ENCODE measurements at places on chromosomes 1 and 21.

- DNase-seq: peak; percentile 98
Observed at GRCh38 chr1:169893645-169894423, at the start of gene SCYL3. SCYL3 (minus strand) TSS chr1:169893896; CDS start chr1:169888840, 5,056 bp downstream.

GRCh38 chr1:36703526-36704208 is 221.0 kb upstream of the CSF3R start:
- peak; percentile 36 for DNase-seq

GRCh38 chr1:234125283-234125682 is 220.8 kb downstream of the SLC35F3 start:
- DNase-seq: peak; percentile 54

- DNase-seq: peak; percentile 26
Observed at GRCh38 chr1:113617438-113618141, 141.7 kb downstream of the PHTF1 start.

DNA sequence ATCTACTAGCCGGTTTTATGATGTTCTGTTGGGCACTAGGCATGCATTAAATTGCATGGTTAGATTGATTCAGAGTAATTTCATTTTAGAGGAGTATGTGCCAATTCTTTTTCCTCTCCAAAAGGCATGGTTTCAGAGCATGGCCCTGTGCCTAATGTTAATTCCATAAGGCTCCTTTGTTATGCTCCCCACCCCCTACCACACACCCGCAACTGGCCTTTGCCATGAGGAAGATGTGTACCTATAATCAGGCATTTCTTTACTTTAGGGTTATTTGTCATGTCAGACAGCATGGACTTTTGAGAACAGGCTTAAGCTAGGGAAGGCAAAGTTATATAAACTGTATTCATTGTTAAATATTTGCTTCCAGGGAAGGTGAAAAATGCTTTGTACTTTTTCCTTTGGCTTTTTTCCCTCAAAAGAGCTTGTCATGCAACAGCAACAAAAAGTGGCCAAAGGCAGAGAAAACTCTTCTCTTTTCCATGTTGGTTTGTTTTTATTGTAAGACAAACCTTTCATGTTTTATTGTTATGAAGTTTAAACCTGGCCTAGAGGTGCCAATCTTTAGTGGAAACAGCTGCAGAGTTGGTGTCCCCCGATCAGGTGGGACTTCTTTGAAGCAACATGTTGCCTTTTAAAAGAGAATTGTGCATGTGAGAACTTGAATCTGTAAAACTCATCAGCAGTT is 24.3 kb upstream of the NBL1 start:
- no peak for DNase-seq

DNA sequence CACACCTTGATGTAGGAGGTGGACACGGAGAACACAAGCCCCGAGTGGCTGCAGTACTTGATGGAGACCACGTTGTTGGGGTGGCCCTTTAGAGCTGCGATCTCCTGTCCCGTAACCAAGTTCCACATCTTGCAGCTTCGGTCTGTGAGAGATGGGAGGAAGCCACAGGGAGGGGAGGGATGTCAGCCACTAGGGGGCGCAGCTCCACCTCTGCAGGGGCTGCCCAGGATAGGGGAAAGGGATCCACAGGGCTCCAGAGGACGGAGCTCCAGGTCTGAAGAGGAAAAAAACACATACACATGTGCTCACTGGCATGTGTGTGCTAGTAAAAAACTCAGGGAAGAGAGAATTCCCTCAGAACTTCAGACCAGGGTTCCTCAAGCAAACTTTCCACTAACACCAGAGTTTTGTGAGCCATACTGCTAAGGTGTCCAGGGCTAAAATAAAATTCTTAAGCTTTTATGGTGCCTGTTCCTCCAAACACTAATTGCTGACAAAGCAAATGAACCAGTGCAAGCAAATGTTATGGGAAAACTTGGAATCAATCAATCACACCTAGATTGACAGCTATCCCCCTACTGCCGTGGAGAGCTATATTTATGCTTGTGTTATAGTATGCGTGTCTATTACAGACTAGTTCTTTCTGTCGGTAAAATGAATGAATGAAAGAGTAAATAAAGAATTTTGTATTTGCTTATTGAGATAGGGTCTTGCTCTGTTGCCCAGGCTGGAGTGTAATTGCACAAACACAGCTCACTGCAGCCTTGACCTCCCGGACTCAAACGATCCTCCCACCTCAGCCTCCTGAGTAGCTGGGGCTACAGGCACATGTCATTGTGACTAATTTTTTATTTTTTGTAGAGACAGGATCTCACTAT is 43.7 kb downstream of the KIF21B start:
- DNase-seq: peak; percentile 8

- DNase-seq: no peak
Observed at GRCh38 chr1:84402501-84402900, 4.2 kb downstream of the DNASE2B start.

DNA sequence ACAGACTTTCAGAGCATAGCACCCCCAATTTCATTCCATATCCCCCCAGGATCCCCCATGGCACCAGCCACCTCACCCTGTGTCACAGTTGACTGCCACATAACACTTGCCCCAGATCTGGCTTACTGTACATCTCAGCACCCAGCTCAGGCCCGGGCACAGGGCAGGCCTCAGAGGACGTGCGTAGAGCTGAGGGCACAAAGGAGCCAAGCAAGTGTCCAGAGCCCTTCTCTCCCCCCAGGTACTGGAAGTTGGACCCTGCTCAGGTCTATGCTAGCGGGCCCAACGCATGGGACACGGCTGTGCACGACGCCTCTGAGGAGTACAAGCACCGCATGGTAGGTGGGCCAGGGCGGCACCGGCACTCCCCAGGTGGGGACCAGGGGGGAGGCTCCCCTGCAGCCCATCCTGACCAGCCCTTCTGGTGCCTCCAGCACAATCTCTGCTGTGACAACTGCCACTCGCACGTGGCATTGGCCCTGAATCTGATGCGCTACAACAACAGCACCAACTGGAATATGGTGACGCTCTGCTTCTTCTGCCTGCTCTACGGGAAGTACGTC is 8.0 kb upstream of the SYTL1 start:
- no peak for DNase-seq

- no peak for DNase-seq
Observed at GRCh38 chr1:24992124-24992760, 62.2 kb upstream of the RUNX3 start.

DNA sequence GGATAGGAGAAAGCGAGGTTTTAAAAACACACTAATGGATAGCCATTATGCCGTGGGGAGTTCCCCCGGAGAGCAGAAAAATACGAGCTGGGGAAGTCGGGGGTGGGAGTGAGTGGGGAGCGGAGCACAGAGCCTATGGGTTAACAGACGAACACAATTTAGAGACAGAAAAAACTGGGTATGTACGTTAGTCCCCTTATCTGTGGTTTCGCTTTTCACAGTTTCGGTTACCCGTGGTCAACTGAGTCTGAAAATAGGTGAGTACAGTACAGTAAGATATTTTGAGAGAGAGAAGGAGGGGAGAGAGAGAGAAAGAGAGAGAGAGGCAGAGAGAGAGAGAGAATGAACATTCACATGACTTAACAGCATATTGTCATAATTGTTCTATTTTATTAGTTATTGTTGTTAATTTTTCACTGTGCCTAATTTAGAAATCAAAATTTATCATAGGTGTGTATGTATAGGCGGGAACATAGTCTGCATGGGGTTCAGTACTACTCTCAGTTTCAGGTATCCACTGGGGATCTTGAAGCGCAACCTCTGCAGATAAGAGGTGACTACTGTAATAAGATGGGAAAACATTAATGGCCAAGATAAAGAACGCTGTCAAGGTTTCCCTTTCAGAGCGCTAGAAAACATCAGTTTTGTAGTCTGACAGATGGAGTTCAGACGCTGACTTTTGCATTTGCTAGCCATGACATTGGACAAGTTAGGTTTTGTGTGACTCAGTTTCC is 125.6 kb upstream of the LMO4 start:
- DNase-seq: no peak

DNA sequence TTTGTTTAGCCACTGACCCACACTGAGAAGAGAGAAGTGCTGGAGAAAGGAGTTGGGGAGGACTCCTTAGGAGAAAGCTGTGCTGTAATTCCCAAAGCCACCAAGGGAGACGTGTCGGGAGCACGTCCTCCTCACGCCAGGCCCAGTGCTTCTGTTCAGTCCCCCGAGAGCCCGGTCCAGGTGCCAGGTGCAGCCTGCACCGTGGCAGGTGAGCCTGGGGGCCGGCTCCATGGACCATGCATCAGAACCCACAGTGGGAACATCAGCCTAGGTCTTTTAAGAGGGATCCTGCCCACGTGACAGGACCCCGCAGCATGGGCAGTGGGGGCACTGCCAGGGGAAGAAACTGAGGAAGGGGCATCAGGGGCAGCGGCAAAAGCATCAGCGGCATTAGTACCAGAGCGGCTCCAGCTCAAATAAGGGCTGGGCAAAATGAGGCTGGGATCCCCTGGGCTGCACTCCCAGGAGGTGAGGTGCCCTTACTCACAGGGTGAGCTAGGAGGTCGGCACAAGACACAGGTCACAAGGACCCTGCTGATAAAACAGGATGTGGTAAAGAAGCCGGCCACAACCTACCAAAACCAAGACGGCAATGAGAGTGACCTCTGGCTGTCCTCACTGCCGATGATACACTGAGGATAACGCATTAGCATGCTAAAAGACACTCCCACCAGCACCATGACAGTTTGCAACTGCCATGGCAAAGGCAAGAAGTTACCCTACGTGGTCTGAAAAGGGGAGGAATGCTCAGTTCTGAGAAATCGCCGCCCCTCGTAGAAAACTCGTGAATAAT is 24.6 kb upstream of the PRDM15 start:
- DNase-seq: no peak

DNA sequence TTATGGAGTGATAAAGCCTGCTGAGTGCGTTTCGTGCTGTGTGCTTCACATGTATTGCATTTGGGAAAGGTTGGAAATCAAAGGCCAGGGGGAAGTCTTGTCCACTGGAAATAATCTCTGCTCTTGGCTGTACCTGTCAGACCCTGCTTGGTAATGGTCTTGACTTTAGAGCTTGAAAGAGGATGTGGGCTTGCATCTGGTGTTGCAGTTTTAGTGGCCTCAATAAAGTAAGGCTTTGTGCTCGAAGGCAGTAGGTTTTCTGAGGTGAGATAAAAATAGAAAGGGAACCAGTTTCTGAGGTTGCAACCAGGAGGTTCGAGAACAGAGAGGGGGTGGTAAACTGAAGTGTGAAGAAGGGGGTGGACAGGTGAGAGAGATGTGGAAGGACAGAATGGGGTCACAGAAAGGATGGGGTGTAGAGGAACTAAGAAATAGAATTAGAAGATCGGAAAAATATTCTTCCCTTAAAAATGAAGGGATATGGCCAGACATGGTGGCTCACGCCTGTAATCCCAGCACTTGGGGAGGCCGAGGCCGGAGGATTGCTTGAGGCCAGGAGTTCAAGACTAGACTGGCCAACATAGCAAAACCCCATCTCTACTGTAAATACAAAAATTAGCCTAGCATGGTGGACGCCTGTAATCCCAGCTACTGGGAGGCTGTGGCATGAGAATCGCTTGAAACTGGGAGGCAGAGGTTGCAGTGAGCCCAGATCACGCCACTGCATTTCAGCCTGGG is 1.5 kb downstream of the S100PBP start:
- no peak for DNase-seq

GRCh38 chr1:189619682-189620332 is 857.9 kb downstream of the BRINP3 start:
- DNase-seq: peak; percentile 91

GRCh38 chr1:53350853-53351767 is 23.2 kb upstream of the LRP8 start:
- DNase-seq: no peak

- DNase-seq: peak; percentile 33
Observed at GRCh38 chr1:150562446-150563339, 13.5 kb downstream of the ADAMTSL4 start.

- peak; percentile 84 for DNase-seq
Observed at GRCh38 chr1:10387677-10388386, 11.0 kb upstream of the PGD start.

DNA sequence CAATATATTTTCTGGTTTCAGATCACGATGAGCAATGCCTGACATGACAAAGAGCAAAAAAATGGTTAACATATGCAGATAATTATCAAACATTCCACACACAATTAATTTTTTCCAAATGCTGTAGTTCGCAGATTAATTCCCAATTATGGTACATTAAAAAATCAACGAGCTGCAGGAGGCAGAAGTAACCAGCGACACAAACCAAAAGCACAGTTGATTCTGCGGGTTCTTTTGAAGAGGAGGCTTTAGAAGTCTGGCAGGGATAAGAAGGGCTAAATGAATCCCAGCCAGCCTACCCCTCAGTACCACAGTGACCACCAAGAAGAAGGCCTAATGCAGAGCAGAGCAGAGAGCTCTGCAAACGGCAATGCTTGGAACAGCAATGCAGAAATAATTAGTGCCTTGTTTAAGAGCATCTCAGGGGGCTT is 17.0 kb upstream of the KNCN start:
- DNase-seq: no peak

DNA sequence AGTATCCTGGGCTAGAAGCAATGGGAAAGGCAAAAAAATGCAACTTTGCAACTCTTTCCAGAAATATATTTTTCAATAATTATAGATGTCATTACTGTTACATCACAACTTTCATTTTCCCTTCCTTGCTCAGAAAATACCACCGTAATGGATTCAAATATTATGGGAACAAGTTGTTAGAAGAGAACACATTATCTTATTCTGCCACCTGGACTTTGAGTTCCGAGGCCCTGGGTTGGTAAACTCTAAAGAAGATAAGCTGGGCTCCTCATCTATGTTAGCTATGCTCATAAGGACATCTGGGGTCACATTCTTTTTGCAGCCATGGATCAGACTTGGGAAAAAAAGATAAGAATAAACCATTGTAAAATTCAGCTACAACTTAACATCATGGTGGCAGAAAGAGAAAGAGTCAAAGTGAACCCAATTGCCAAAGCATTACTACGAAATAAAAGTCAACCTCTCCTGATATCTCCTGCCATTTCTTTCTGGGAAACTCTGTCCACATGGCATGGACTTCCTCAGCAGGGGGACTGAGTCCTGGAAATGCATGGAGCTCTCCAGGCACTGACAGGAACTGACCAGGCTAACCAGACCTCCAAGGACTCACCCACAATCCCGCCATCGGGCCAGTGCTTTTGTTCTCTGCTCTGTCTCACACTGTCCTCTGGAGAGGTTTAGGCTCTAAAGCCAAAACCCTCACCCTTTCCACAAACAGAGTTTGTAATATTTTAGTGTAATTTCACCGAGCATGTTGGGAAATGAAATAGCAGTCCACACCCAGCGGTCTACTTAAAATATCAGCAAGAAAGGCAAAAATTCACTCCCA is 499.1 kb upstream of the RUNX1 start:
- DNase-seq: no peak

- peak; percentile 47 for DNase-seq
Observed at GRCh38 chr1:22452481-22452957, 868 bp downstream of the ZBTB40 start.

DNA sequence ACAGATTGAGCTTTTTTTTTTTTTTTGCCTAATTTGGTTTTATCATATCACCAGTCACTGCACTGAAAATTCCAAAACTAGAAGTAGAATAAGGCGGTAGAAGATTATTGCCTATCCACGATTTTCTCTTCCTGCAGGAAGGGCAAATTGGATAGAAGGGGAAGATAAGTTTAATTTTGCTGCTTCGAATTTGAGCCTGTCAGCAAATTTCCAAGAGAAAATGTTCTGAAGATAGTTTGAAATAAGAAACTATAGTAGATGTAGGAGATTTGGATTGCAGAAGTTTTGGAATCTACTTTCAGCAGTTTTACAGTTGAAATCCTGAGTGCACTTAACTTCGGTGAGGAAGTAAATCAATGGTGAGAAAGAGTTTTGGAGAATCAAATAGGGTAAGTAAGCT is 164.9 kb downstream of the PTBP2 start:
- DNase-seq: no peak

- DNase-seq: no peak
Observed at GRCh38 chr1:19460535-19461219, 24.7 kb downstream of the CAPZB start.
